Spinal cord (tissue), 10 donors: ENCODE measurements at places on chromosomes 16 and 17. TPM values are rescaled to one million over a fixed set of nuclear protein-coding genes. Genes with fewer than 3 reads are reported as not detected.

DNA sequence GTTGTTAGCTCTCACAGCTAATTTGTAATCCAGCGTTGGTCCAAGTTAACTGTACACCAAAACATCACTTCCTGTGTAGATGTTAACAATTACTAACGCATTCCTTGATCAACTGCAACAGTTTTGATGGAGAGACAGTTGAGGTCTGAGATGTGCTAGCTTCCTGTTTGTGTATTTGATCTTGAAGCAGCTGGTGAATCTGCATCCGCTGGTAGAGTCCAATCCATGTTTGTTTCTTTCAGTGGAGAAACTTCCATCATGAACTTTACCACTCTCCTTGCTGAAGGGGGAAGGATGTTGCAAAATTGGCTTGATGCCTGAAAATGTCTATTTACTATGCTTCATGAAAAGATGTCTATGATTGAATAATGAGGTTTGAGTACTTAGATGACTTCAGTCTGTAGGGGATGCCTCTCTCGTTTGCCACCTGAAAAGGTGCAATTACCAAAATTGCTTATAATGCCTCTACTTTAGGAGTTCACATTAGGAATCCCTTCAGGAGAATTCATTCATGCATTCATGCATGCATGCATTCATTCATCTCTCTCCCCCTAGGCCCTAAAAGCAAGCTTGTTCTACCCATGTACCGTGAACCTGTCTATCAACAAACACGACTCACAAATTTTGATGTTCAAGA, 39.6 kb upstream of the ZKSCAN2 start:
- H3K4me3 ChIP-seq = no peak overlapping the region
- H3K27ac ChIP-seq = no peak overlapping the region
- H3K4me1 ChIP-seq = no peaks in the 10 kb centered on the region
- DNase-seq = no peak

GRCh38 chr17:33241390-33241789, 51.7 kb downstream of the ASIC2 start:
- no peaks in the 10 kb centered on the region for H3K27me3 ChIP-seq
- H3K4me3 ChIP-seq = no peak overlapping the region
- H3K4me1 ChIP-seq = peaks cover 5% of the 10 kb centered on the region

GRCh38 chr16:64280317-64280716, 841.5 kb downstream of the CDH11 start:
- H3K27ac ChIP-seq = no peak overlapping the region
- H3K4me1 ChIP-seq = no peaks in the 10 kb centered on the region
- H3K4me3 ChIP-seq = no peak overlapping the region
- no peaks in the 10 kb centered on the region for H3K27me3 ChIP-seq

DNA sequence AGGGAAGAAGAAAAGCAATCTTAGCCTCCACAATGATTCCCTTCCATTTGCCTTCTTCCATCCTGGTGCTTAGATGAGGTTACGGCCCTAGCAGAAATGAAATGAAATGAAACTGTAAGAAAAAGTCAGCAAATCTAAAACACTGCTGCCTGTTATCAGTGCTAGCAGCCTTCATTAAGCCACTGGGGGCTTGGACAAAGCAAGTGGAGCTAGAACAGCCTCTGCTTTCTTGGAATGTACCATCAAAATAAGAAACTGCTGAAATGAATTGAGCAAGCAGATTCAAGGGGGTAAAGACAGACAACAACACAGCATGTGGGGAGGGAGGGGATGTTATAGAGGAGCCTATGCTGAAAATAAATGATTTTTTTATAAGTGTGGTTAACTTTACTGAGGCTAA, 5.1 kb downstream of the ANKFN1 start:
- H3K4me1 ChIP-seq = peaks cover 14% of the 10 kb centered on the region
- H3K27me3 ChIP-seq = no peaks in the 10 kb centered on the region
- no peak for DNase-seq
- H3K36me3 ChIP-seq = no peaks in the 10 kb centered on the region

GRCh38 chr17:992933-993332, 4.0 kb upstream of the TIMM22 start:
- H3K27ac ChIP-seq = no peak overlapping the region
- H3K27me3 ChIP-seq = no peaks in the 10 kb centered on the region
- H3K36me3 ChIP-seq = no peaks in the 10 kb centered on the region
- H3K4me1 ChIP-seq = peaks cover 8% of the 10 kb centered on the region
- no peak overlapping the region for H3K4me3 ChIP-seq
- DNase-seq = no peak

DNA sequence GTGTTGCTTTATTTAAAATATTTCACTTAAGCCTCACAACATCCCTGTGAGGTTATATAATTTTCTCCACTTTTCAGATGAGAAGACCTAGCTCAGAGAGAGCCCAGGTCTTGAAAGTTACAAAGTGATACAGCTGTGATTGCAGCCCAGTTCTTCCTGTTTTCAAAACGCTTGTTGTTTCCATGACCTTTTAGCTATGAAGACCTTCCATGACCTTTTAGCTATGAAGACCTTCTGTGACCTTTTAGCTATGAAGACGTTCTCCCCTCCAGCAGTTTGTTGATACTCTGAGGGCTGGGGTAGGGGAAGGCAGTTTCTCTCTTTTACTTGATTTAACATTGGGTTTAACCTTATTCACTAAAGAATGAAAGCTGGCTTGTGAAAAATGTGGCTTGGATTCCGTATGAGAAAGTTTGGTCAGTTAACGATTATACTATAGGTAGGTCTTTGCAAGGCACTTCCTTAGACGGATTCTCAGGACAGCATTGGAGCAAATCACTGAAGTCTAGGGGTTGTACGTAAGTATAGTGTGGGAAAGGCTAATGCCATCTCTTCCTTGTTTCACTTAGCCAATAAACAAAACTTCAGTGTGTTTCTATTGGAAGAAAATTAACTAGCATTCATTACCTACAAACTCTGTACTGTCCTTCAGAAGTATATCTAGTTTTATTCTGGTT, 20.7 kb downstream of the PHKB start:
- H3K27me3 ChIP-seq = no peaks in the 10 kb centered on the region
- no peaks in the 10 kb centered on the region for H3K4me1 ChIP-seq
- H3K36me3 ChIP-seq = no peaks in the 10 kb centered on the region
- no peak for DNase-seq
- H3K27ac ChIP-seq = no peak overlapping the region
- H3K4me3 ChIP-seq = no peak overlapping the region

GRCh38 chr16:88390735-88391134, 8.0 kb downstream of the ZNF469 start:
- H3K36me3 ChIP-seq = peaks cover 28% of the 10 kb centered on the region
- no peak overlapping the region for H3K4me3 ChIP-seq
- peaks cover 66% of the 10 kb centered on the region for H3K4me1 ChIP-seq
- H3K27me3 ChIP-seq = peaks cover 4% of the 10 kb centered on the region

DNA sequence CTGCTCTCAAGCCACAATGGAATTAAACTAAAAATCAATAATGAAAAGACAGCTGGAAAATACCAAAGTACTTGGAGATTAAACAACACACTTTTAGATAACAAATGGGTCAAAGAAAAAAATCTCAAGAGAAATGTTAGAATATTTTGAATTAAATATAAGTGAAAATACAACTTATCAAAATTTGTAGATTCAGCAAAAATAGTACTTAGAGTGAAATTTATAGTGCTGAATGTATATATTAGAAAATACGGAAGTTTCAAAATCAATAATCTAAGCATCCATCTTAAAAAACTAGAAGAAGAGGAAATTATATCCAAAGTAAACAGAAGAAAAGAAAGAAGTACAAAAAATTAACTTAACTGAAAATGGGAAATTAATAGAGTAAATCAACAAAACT, 179.2 kb upstream of the CDH11 start:
- H3K4me3 ChIP-seq = no peak overlapping the region
- no peak for DNase-seq
- no peaks in the 10 kb centered on the region for H3K4me1 ChIP-seq
- H3K36me3 ChIP-seq = no peaks in the 10 kb centered on the region

- no peak for DNase-seq
- peaks cover 87% of the 10 kb centered on the region for H3K4me1 ChIP-seq
- peak overlapping the region; percentile 79 for H3K27ac ChIP-seq
- peak overlapping the region; percentile 76 for H3K4me3 ChIP-seq
- peaks cover 8% of the 10 kb centered on the region for H3K27me3 ChIP-seq
Observed at GRCh38 chr17:74213861-74214391, 555 bp downstream of the TTYH2 start.

DNA sequence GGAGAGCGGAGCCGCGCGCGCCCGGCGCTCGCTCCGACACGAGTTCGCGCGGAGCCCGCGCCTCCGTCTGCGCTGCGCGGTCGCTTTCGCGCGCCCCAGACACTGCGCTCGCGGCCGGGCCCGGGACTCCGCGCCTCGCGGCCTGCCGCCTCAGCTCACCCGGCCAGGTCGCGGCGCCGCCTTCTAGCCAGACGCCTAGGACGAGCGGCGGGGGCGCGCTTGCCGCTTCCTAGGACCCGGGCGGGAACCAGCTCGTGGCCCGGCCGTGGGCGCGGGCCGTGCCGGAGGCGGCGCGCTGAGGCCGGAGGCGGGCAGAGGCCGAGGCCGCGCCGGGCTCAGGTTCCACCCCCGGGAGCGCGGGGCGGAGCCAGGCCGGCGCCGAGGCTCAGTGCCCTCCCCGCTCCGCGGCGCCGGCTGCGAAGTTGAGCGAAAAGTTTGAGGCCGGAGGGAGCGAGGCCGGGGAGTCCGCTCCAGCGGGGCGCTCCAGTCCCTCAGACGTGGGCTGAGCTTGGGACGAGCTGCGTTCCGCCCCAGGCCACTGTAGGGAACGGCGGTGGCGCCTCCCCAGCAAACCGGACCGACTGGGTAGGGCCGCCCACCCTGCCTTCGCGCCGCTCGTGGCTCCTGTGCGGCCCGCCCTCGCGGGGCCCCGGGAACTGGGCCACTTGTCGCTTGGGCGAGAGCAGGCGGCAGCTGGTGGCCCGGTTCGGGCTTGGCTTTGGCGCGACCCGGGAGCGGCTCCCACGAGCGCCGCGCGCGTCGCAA, at the start of gene SPHK1:
SPHK1 (plus strand) TSS at position 388 of the 765 bp plus-strand sequence. CDS start 1,036 bp downstream, outside the sequence.
- H3K27ac ChIP-seq = peak within 1 kb of the TSS; percentile 84
- peaks cover 58% of the 10 kb centered on the region for H3K4me1 ChIP-seq
- DNase-seq = no peak
- H3K27me3 ChIP-seq = peaks cover 37% of the 10 kb centered on the region

- H3K27me3 ChIP-seq = no peaks in the 10 kb centered on the region
- no peaks in the 10 kb centered on the region for H3K36me3 ChIP-seq
- no peak overlapping the region for H3K27ac ChIP-seq
- no peak overlapping the region for H3K4me3 ChIP-seq
- no peaks in the 10 kb centered on the region for H3K4me1 ChIP-seq
Observed at GRCh38 chr17:71727723-71728122, 393.1 kb upstream of the SOX9 start.

GRCh38 chr17:59342681-59343131, 11.3 kb downstream of the YPEL2 start:
- no peaks in the 10 kb centered on the region for H3K36me3 ChIP-seq
- no peaks in the 10 kb centered on the region for H3K27me3 ChIP-seq
- H3K4me1 ChIP-seq = peaks cover 2% of the 10 kb centered on the region
- H3K27ac ChIP-seq = no peak overlapping the region

- H3K4me1 ChIP-seq = peaks cover 18% of the 10 kb centered on the region
- H3K4me3 ChIP-seq = no peak overlapping the region
- H3K27me3 ChIP-seq = peaks cover 3% of the 10 kb centered on the region
- no peak overlapping the region for H3K27ac ChIP-seq
- DNase-seq = no peak
Observed at GRCh38 chr16:822174-822908, 21.8 kb upstream of the GNG13 start.

DNA sequence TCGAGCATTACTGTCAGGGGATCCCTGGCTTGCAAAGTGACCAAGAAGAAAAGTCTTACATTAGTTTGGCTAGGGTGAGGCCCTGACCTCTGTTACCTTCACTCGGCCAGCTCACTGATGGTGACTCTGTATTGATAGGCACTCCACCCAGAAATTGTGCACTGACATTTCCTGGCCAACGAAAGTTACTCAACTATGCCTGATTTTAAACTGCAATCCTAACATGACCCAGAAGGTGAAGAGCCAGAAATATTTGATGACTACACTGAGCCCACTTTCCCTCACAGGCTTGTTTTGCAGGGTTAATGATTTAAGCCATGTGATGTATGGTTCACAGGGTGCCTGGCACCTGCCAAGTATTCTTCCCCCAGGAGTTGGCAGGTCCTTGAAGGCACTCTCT, 208.2 kb upstream of the MAF start:
- no peak overlapping the region for H3K4me3 ChIP-seq
- no peak for DNase-seq

DNA sequence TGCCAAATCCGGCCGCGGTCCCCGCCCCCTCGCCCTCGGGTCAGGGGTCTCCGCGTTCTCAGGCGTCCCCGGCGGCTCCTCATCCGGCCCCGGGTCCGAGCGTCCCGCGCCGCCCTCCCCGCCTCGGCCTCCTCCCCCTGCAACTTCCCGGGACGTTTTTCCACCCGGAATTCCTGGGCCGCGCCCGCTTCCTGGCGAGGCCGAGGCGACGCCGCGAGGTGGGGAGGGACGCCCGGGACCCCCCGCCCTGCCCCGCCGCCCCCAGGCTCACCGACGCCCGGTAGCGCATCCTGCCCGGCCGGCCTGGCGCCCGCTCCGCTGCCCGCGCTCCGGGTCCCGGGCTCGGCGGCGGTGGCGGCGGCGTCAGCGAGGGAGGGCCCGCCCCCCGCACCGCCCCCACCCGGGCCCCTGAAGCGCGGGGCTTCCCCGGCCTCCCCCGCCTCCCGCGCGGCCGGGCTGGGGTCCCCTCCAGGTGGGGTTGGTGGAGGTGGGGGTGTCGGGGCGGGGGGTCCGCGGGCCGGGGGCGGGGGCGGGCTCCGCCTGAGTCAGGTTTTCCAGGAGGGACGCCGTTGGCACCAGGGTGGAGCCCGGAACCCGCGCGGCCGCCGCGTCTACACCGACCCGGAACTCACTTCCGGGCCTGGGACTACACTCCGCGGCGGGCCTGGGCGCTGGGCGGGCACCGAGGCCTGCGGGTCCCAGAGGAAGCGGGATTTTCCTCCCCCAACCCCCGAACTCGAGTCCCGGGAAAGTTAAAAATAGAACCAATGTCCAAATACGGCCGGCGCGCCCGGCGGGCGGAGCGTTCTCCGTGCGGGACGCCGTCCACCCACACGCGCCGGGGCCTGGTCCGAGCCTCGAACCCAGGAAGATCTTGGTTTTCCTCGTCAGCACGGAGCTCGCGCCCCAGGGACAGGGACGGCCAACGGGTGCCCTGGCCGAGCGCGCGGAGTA, 6.8 kb downstream of the MYO1C start:
- DNase-seq = no peak
- peak overlapping the region; percentile 76 for H3K27ac ChIP-seq
- peaks cover 3% of the 10 kb centered on the region for H3K27me3 ChIP-seq
- H3K36me3 ChIP-seq = peaks cover 29% of the 10 kb centered on the region
- peaks cover 50% of the 10 kb centered on the region for H3K4me1 ChIP-seq

GRCh38 chr16:77955127-77955526, 67.2 kb upstream of the CLEC3A start:
- no peaks in the 10 kb centered on the region for H3K27me3 ChIP-seq
- no peak overlapping the region for H3K27ac ChIP-seq
- no peak overlapping the region for H3K4me3 ChIP-seq
- DNase-seq = no peak
- no peaks in the 10 kb centered on the region for H3K4me1 ChIP-seq

GRCh38 chr16:85717393-85718152, 28.8 kb upstream of the GINS2 start:
- H3K4me1 ChIP-seq = peaks cover 57% of the 10 kb centered on the region
- H3K4me3 ChIP-seq = no peak overlapping the region
- no peaks in the 10 kb centered on the region for H3K36me3 ChIP-seq
- DNase-seq = peak; percentile 90
- no peaks in the 10 kb centered on the region for H3K27me3 ChIP-seq
- no peak overlapping the region for H3K27ac ChIP-seq

The SNF8 gene
- total RNA-seq = 80.4 TPM

The GJD3 gene
- total RNA-seq = 0.61 TPM

The FNDC8 gene
- total RNA-seq = not detected

The CSH1 gene
- total RNA-seq = 18.1 TPM

The GINS2 gene
- total RNA-seq = 8.9 TPM

The ITGAX gene
- total RNA-seq = 7.2 TPM

The RNU2-1 gene
- not detected for total RNA-seq

The MT1G gene
- 1.7 TPM for total RNA-seq
